ENCODE measurements at places on chromosomes 4 and X.

DNA sequence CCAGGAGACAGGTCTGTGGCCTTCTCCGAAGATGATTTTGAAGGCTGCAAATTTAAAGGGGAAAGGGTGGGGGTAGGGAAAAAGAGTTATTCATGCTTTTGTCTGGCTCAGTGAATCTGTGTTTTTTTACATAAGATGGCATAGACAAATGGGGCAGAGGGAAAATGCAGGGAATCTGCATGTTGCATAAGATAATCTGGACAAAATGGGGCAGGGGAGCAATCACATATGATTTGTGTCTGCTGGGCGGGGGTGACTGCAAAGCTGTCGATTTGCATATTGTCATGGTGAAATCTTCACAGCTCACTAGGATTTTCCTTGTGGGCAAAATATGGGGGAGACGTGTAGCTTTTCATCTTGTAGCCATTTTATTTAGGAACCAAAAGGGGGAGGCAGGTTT is 29.4 kb upstream of the GYG2 start:
- DNase-seq: no peak

GRCh38 chr4:109278594-109279031 is 23.8 kb downstream of the COL25A1 start:
- peak; percentile 11 for DNase-seq

DNA sequence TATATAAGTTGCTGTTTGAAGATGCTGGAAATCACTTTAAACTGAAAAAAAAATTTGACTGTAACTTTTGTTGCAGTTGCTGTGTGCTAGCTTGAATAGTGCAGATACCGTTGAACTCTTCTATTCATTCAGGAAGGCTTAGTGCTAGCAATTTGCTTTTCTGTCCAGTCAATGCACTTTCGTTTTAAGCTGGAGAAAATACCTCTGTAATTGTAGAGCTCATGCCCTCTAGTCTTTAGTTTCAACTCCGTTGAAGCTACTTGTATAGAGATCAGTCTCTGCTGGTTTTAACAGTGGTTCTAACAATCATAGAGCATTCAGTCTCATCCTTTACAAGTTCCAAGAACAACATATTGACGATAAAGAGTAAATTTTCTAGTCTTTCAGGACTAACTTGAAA is 49.0 kb upstream of the TRPC3 start:
- DNase-seq: no peak

DNA sequence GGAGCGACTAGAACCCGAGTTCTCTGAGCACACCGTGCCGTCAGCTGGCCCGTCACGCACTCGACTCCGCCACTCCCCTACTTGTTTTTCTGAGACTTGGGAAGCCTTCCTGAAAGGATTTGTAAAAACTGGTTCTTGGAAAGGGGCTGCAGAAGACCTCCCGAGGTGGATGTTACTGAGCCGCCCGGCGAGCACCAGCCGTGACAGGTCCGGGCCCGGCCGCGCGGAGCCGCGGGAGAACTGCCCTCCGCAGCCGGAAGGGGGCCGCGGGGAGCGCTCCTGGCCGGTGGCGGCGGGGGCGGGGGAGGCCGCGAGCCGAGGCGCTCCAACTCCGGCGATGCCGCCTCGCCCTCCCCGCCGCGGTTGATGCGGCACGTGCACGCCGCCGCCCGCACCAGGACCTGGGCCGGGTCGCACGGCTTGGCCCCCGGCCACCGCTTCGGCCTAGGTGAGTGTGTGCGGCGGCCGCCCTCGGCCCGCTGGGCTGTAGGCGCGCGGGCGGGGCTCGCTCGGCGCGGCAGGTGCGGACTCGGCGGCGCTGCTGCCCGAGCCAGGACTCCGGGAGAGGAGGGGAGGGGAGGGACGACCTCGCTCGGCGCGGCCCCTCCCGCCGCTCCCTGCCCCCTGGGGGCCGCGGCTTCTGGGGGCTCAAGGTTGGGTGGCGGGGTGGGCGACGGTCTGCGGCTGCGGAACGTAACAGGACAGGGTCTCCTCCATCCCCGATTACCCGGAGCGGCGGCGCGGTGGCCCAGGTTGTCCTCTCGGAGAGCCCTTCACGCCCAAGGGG is 1.7 kb downstream of the SPRY1 start:
- DNase-seq: no peak

DNA sequence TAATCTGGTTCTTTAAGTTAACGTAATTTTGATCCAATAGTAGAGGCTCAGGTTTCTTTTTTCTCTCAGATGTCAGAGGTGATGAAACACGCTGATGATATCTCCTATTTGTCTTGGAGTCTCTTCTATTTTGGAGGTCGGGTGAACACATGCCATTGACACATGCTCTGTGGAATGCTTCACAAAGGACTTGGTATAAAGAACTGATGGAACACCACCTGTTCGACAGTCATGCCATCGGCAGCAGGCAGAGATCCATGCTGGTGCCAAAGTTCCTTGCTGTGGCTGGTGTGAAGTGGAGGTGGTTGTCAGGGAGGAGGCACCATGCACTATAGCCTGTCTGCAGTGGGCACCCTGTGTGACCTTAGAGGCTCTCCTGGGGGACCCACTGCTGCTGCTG is 94.9 kb downstream of the ATP8A1 start:
- no peak for DNase-seq

GRCh38 chr4:25538430-25538829 is 117.2 kb upstream of the SLC34A2 start:
- DNase-seq: no peak

DNA sequence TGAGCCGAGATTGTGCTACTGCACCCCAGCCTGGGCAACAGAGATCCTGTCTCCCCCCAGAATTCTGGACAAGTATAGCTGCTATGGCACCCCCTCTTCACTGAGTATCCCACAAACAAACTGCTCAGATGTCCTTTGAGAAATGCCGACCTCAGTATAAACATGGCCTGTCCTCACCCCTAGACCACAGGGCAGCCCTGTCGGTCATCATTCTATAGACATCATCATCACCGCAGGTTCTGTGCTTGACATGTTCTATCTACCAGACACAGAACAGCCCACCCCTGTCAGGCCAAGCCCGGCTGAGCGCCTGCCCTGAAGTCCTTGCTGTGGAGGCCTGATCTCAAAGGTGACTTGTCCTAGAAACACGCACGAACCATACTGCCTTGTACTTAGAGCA is 232.9 kb downstream of the DHRSX start:
- DNase-seq: no peak

- DNase-seq: no peak
Measured at GRCh38 chrX:152853986-152854385, 23.1 kb downstream of the NSDHL start.

GRCh38 chrX:75546724-75547511 is 24.1 kb upstream of the ZDHHC15 start:
- DNase-seq: no peak

GRCh38 chrX:116185163-116185562 is 14.6 kb downstream of the AGTR2 start:
- no peak for DNase-seq

DNA sequence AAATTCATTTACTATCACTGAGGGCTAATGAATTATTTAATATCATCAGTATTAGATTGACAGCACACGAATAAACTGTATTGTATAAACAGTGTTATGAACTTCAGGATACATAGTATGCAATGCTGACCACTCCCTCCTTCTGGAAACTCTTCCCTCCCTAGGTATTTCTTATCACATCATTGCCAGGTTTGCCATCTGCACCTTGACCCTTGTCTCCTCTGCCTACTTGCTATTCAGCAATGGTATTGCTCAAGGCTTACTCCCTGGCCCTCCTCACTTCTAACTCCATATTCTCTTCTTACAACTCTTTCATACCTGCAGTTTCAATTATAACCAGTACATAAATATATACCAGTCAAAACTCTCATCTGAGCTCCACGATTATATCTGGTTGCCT is 38.9 kb downstream of the ATP8A1 start:
- no peak for DNase-seq

GRCh38 chrX:15971696-15972095 is 117.1 kb upstream of the AP1S2 start:
- no peak for DNase-seq

GRCh38 chr4:74549936-74550335 is 105.0 kb downstream of the AREG start:
- peak; percentile 51 for DNase-seq

DNA sequence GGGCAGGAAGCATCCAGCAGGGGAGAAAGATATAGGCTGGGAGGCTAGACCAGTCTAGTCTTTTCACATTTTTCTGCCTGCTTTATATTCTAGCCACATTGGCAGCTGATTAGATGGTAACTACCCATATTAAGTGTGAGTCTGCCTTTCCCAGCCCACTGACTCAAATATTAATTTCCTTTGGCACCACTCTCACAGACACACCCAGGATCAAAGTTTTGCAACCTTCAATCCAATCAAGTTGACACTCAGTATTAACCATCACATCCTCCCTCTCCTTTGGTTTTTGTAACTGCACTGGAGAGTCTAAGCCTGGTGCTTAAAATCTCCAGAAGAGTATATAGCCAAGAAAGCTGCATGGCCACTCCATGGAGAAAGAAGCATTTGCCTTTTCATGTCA is 560.4 kb downstream of the GRXCR1 start:
- DNase-seq: no peak

DNA sequence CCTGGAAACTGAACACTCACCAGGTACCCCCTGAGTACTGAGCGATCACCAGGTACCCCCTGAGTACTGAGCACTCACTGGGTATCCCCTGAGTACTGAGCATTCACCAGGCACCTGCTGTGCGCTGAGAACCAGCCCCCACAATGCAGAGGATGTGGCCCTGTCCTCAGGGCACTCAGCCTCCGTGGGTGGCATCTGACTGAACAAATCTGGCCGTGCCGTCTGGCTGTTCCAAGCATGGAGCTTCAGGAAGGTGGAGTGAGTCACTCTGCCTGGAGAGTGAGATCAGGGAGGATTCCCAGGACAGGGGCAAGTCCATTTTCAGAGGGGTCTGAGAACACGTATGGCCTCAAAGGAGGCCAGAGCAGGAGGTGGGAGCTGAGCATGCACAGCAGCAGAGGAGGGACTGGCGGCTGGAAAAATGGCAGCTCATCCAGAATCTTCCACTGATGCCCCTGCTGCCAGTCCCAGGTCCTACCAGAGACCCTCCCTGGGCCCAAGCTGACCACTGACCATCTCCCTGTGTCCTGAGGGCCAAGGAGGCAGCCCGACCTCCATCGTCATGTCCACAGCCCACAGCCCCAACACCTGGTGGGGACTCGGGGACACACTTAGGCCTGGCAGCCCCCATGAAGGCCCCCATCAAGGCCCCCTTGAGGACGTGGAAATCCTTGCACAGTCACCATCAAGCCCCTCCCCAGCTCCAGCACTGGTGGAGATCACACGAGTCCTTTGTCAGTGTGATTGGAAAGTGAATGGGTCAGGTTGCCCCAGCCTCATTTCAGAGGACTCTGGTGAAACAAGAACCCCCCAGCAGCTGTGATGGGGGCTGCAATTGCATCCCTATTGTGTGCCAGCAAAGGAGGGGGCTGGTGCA is 94.1 kb downstream of the HMX1 start:
- DNase-seq: no peak

Data from renal cortical epithelial cell (primary cell).